ENCODE measurements at places on chromosomes 2 and 18.

DNA sequence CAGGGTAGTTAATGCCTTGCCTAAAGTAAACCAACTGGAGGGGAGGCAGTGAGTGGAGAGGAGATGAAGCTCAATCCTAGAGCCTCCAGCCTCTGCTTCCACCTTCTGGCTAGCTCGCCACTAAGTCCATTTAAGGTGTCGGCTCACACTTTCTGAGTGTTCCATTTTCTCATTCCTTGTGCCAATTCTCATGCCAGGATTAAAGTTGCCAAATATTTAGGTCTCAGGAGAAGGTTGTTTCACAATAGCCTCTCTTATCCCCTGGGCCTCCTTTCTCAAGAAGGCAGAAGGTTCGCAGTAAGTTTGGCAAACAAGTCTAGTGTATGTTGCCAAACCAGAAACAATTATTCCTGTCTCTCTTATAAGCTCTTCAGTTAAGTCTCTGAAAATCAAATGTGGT is 57.2 kb downstream of the TACR1 start:
- DNase-seq: no peak

GRCh38 chr18:11199477-11199876 is 50.1 kb upstream of the PIEZO2 start:
- DNase-seq: no peak

DNA sequence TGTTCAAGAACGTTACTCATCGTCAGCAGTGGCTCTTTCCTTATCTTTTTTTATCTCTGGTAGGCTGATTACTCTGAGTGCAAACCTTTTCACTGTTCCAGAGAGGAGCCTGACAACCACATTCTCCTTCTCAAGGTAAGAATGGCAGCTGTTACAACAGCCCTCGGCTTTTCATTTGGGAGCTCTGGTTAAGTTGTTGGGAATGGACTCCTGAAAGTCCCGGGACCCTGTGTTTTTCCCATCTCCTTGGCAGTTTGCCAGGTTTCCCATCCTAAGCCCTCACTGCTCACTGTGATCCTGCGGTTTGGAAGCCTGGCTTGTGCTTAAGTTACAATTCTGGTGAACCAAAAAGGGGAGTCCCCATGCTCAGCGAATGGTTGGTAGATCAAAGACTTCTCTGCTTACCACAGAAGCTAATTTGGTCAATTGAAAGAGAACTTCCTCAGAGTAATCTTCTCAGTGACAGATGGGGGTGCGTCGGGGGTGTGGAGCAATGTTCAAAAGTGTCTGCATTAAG is 122.3 kb downstream of the LYPD6B start:
- no peak for DNase-seq

DNA sequence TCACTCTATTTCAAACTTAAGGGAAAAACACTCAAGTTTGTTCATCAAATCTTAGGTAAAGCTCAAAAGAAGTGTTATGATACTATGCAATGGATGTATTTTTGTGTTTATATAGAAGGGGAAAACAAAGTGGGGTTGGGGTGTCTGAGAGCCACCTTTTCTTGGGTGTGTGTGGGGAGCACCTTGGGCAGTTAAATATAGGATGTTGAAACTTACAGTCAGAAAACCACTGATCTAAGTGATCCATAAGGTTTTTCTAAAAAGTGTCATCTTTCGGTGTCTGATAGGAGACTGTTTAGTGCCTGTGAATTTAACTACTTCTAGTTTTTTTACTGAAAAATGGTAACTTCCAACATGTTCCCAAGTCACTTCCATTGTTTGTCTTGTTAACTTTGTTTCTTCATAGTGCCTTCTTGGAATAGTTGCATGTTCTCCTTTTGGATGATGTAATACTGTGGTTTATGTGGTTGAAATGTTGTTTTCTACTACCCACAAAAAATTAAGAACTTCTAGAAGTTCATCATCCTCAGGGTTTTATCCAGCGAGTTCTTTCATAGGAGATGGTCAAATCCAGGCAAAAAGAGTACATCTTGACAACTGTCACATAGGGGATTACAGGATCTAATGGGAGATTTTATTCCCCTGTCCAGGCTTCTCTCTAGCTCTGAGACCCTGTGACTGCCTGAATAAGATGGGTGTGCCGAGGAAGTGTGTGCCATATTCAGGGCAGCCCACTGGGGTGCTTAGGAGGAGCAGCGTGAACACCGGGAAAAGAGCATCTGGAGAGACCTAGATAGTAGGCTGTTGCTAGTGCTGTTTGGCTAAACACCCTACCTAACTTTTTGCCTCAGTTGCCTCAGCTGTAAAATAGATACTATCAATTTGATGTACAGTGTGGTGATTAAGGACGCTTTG is 46.2 kb downstream of the CAB39 start:
- no peak for DNase-seq

DNA sequence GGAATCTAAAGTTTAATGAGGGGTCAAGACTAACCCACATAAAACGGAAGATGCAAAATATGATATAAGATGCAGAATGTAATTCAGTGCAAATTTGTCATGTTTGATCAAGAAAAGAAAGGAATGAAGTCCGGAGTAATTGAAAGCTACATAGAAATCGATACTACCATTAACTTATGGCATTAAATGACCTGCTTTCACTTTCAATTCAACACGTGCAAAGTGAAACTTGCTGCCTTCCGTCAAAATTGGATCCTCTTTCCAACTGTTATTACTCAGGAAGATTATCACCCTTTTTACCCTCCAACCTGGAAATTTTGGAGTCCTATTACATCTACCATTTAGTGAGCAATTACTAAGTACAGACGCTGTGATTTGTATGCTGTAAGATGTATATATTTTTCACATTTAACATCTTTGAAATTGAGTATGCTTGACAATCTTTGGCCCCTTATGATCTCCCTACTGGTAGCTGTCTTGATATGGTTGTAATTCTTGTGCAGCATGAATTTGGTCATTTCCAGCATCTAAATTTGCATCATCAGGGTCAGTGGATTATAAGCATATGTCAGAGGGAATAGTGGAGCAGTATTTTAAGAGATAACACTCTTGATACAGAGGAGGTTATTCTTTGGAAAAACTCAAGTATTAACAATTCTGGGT is 18.6 kb downstream of the UNC80 start:
- no peak for DNase-seq

- no peak for DNase-seq
Measured at GRCh38 chr2:70380621-70381020, 78.8 kb upstream of the FAM136A start.

DNA sequence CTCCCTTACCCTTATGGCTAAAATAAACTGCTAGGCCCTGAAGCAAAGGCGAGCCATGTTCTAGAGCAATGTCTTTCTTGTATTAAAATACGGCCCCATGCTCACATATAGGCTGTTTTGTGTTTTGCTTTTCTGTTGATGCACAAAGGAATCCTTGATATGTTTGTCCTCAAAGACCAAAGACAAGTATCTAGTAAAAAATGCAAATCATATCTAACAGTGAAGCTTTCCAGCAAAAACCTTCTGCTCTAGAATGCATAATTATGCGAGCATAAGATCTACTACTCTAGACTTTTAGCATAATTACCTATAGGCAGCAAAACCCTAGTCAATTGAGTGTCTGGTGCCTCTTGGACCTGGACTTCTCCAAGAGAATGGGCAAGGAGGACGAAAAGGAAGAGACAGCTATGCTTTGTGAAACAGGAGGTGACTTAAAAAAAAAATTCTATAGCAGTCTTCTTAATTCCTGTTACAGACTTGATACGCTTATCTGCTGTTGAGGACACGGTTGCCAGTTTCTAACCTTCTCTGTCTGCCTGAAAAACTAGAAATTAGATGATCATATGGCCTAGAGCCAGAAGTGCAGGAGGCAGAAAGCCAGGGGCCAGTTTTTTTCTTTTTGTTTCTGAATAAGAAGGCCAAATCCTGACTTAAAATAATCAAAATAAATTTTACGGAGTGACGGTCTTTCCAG is 1.5 kb upstream of the AMMECR1L start:
- DNase-seq: no peak

GRCh38 chr2:219433666-219434467 is 776 bp upstream of the SPEG start:
- no peak for DNase-seq

DNA sequence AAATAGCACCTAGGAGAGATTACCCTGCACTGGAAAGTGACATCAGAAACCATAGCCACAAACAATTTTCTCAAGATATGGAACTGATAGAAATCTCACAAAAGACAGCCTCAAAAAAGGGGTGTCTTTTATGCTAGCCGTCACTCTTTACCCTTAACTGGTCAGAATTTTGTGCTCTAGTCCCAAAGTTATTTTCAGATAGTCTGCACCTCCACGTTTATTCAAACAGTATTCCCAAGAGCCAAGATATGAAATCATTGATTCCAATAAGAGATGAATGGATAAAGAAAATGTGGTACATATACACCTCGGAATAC is 23.5 kb upstream of the PMAIP1 start:
- no peak for DNase-seq

DNA sequence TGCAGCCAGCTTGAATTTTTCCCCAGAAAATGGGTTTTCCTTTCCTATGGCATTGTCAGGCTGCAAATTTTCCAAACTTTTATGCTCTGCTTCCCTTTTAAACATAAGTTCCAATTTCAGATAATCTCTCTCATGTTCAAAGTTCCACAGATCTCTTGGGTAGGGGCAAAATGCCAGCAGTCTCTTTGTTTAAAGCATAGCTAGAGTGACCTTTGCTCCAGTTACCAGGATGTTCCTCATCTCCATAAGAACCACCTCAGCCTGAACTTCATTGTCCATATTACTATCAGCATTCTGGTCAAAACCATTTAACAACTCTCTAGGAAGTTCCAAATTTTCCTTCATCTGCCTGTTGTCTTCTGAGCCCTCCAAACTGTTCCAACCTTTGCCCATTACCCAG is 68.3 kb downstream of the SGPP2 start:
- no peak for DNase-seq

DNA sequence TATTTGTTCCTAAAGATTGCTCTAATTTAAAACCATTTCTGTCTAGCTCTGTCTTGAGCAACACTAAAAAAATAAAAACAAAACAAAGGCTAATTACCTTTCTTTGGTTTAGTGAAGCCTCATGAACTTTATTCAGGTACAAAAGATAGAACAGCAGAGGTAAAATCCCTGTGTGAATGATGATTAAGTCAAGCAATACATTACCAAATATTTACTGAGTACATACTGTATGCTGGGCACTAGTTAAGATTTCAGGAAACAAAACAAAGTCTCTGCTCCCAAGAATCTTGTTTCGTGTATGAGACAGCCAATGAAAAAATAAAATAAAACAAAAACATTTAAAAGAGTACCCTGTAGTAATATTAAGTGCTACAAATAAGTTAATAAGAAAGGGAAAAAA is 257.5 kb downstream of the RND3 start:
- DNase-seq: no peak

GRCh38 chr2:161384864-161385263 is 31.2 kb upstream of the TBR1 start:
- DNase-seq: peak; percentile 77

DNA sequence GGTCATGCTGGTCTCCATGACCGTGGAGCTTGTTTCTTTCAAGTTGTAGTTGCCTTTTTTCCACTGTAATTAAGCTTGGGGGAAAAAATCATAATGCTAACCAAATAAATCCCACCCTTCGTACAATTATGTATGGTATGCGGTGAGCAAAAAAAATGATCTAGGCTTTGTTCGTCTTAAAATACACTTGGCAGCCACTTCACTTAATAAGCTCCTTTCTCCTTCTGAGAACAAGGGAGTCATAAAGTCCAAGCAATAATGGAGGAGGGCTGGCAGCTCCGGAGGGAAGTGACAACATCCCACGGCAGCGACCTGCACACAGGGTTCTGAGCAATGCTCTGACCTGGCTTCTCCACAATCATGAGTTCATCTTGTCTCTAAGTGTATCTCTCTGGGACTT is 91.2 kb upstream of the KLHL29 start:
- peak; percentile 45 for DNase-seq

GRCh38 chr18:79395761-79396404 is at the start of gene NFATC1:
Gene NFATC1, plus strand, starts transcription at chr18:79395930. Its CDS starts 295 bp downstream, at chr18:79396225.
- no peak for DNase-seq

DNA sequence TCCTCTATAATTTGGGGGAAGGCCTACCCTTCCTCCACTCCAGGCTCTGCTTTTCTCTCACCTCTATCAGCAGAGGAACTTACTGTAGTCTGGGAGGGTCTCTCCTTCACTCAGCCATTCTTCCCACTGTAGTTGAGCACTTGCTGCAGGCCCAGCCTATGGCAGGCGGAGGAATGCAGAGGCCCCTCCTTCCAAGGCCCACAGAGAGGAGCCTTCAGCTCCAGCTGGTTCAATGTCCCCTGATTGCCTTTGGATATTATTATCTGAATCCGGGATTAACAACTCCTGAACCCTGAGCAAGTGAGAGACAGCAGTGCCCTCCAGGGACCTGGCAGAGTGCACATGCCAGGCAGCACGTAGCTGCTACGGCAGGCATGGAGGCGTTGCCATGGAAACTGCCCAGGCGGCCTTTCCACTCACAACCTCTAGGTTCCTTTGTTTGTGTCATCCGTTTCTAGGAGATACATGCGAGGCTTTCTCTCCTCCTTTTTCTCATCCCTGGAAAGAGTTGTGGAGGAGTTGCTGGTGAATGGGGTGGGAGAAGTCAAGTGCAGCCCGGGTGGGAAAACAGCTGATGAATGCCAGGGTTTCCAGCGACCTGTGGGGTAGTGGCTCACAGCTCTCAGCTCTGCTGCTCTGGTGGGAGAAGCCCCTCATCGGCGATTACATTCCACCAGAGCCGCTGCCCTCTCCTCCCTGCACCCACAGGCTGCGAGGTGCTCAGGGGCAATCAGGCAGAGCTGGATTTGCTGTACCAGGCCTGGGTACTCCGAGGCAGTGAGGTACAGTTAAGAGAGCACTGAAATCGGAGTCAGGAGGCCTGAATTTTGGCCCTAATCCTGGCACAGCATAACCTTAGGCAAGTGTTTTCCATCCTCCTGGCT is 55.3 kb upstream of the HK2 start:
- peak; percentile 81 for DNase-seq

GRCh38 chr2:119550346-119550745 is 6.1 kb downstream of the CFAP221 start:
- no peak for DNase-seq

GRCh38 chr2:96107708-96108065 is 8.7 kb downstream of the ADRA2B start:
- DNase-seq: no peak

- DNase-seq: no peak
Measured at GRCh38 chr18:30679285-30679930, 363.1 kb downstream of the DSC3 start.

GRCh38 chr18:1528447-1528846 is 623.8 kb downstream of the ADCYAP1 start:
- no peak for DNase-seq

DNA sequence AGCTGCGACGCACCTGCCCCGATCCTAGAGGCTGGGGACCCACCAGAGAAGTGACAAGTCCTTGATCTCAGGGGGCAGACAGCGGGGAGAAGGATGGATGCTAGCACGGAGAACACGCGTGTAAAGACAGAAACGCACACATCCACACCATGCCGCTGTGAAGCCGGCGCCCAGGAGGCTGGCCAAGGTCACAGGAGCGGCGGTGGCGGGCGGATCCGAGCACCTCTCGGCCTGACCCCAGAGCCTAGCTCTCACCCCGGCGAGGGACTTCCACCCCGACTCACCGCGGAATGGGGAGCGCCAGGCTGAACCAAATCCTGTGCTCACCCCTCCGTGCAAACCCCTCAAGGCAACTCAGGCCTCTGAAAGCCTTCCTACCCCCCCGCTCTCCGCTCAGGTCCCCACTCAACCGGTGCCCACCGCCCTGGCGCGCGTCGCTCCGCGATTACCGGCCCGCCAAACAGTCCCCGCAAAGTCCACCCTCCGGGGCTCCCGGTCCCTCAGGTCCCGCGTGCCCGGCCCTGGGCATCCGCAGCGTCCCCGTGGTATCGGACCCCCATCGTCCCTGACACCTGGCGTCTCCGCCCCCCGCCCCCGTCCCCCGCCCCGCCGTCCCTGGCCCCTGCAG is 460 bp upstream of the LRRFIP1 start:
- DNase-seq: no peak

GRCh38 chr2:239735829-239736357 is 289.2 kb downstream of the NDUFA10 start:
- DNase-seq: no peak
